EL (cell line): ENCODE measurements at places on chromosomes 7 and 10.
A peak's percentile ranks its signal among the peaks of the same experiment; 100 is the strongest.

DNA sequence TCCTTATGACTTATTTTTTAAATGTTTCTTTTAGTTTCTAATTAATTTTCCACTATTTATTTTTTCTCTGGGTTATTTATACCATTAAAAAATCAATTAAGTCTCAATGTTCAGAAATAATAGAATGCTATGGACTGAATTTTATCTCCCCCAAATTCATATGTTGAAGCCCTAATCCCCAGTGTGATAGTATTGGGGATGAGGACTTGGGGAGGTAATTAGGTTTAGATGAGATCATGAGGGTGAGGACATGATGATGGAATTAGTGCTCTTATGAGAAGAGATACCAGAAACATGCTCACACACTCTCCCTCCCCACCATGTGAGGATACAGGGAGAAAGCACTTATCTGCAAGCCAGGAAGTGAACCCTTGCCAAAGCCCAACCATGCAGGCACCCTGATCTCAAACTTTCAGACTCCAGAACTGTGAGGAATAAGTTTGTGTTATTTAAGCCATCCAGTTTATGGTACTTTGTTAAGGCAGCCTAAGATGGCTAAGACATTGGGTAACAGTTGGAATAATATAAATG is 202.6 kb downstream of the MDFIC start:
- DNase-seq = no peak

DNA sequence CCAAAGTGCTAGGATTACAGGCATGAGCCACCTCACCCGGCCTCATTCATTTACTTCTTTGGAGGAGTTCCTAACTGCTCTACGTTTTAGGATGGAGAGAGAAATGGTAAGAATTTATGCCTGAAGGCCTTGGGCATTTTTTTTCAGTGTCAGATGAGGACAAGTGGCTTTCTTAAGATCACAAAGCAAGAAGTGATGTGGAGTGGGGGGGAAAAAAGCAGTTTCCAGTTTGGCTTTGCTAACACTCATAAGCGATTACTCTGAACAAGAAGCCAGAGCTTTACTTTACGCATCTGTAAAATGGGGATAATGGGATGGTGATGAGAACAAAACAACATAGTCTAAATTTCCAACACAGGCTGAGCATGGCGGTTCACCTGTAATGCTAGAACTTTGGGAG is 2.6 kb upstream of the PPIA start:
- DNase-seq = peak; percentile 65

- DNase-seq = no peak
Measured at GRCh38 chr10:24669285-24669852, 54.3 kb downstream of the ARHGAP21 start.

- DNase-seq = no peak
Measured at GRCh38 chr10:121405096-121405495, 193.1 kb downstream of the FGFR2 start.

- no peak for DNase-seq
Measured at GRCh38 chr10:103637011-103637410, 143.5 kb downstream of the NEURL1 start.

DNA sequence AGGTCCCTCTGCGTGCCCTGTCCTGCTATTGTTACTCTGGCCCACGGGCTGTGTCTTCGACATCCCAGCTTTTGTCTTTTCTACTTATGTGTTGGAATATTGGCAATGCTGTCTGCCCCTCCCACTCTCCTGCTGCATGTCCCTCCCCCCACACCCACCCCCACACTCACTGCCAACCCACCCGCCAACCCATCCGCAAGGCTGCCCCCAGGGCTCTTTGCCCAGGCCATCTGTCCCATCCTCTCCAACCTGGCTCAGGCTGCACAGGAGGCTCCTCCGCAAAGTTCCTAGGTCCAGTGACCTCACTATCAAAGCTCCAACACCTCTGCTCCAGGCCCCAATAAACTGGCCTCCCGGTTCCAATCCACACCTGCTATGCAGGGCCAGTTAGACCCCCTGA is 167.1 kb upstream of the PRR15 start:
- no peak for DNase-seq
